Mesothelial cell of epicardium (in vitro differentiated cells): ENCODE measurements at places on chromosomes 12 and 14. TPM values are rescaled to one million over a fixed set of nuclear protein-coding genes. Genes with fewer than 3 reads are reported as not detected.

The KLRF1 gene
- total RNA-seq = not detected in 3 replicates

GRCh38 chr14:64891173-64891838 is 11.6 kb upstream of the SPTB start:
- peaks cover 14% of the 10 kb centered on the region for H3K27me3 ChIP-seq
- H3K4me1 ChIP-seq = no peaks in the 10 kb centered on the region
- H3K27ac ChIP-seq = no peak overlapping the region
- H3K4me3 ChIP-seq = no peak overlapping the region
- no peaks in the 10 kb centered on the region for H3K36me3 ChIP-seq

DNA sequence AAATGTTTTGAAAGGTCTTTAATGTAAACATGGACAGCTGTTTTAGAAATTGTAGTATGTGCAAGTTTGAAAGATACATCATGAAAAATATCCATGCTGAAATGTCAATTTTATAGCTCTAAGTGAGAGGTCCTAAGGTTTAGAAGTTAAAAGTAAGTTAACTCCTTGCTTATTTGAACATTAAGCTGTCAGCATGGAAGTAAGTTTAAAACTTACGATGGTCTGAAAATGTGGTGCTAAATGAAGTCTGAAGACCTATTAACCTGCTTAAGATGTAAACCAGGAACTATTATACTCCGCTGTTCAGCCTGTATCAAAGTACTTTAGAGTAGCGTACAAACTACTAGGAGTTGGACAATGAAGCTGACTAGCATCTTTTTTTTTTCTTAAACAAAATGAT is 1082.4 kb downstream of the TMTC2 start:
- peaks cover 12% of the 10 kb centered on the region for H3K36me3 ChIP-seq
- DNase-seq = no peak
- no peaks in the 10 kb centered on the region for H3K27me3 ChIP-seq
- no peak overlapping the region for H3K27ac ChIP-seq

GRCh38 chr14:100887728-100888335 is 15.7 kb downstream of the RTL1 start:
- H3K4me1 ChIP-seq = peaks cover 37% of the 10 kb centered on the region
- no peak for DNase-seq
- no peak overlapping the region for H3K4me3 ChIP-seq

- no peaks in the 10 kb centered on the region for H3K27me3 ChIP-seq
- H3K27ac ChIP-seq = no peak overlapping the region
- H3K36me3 ChIP-seq = peaks cover 33% of the 10 kb centered on the region
- H3K4me3 ChIP-seq = no peak overlapping the region
- H3K4me1 ChIP-seq = no peaks in the 10 kb centered on the region
Observed at GRCh38 chr12:12115514-12115913, 44.8 kb downstream of the BCL2L14 start.

- H3K4me1 ChIP-seq = peaks cover 15% of the 10 kb centered on the region
- no peak overlapping the region for H3K27ac ChIP-seq
- H3K4me3 ChIP-seq = no peak overlapping the region
- no peaks in the 10 kb centered on the region for H3K27me3 ChIP-seq
- peaks cover 9% of the 10 kb centered on the region for H3K36me3 ChIP-seq
- DNase-seq = no peak
Observed at GRCh38 chr14:60756847-60757246, 22.3 kb downstream of the MNAT1 start.
